ENCODE measurements at places on chromosomes 5 and 9.

DNA sequence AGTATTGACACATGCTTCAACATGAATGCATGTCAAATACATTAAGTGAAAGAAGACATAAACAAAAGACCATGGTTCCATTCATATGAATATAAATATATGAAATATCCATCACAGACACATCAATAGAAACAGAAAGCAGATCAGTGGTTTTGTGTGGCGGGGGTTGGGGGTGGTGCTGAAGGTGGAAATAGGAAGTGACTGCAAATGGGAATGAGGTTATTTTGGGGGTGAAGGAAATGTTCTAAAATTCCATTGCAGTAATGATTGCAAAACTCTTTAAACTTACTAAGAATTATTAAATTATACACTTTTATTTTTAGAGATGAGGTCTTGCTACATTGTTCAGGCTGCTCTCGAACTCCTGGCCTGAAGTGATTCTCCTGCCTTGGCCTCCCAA lies 28.7 kb downstream of the TAF1L start:
- DNase-seq: no peak

DNA sequence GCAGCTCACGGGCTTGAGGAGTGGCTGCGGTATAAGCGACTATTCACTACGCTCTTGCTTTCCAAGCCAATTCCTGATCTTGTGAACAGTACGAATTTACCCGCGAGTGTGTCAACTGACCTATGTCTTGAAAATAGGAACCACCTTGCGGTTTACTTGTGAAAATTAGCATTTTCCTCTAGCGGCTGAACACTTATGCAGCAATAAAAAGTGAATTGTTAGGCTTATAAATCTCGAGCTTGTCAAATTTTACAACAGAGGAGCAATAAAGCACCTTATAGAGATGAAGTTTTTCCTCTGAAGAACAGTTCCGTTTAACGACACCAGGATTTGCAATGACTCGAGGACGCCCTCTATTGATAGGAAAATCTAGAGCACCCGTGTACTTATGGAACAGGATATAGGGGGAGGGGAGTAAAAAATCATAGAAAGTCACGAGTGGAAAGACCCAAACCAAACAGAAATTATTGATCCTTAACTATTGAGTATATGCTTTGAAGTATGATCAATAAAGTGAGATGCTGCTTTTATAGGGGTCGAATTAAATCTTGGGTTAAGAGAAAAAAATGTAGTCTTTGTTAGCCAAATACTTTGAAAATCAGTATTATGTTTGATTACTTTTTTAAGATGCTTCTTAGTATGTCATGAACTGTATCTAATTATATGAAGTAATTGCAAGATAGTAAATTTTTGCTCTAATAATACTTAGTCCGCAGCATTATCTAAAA lies 1.9 kb upstream of the RGMB start:
- DNase-seq: peak; percentile 36

DNA sequence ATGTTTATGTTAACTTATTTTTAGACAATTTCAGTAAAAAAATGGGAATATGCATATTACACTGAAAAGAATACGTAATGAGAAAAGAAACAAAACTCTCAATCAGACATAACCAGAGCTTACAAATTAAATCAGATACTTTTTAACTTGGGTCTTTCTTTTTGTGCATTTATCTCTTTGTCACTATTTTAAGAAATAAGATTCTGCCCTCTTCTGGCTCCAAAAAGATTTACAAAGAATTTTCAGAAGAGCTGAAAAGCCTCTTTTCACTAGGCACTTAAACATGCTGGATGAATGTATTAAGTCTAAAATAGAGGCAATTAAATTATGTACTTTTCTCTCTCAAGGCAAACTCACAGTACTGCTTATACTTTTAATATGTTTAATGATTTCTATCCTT lies 55.5 kb downstream of the CEP120 start:
- no peak for DNase-seq

DNA sequence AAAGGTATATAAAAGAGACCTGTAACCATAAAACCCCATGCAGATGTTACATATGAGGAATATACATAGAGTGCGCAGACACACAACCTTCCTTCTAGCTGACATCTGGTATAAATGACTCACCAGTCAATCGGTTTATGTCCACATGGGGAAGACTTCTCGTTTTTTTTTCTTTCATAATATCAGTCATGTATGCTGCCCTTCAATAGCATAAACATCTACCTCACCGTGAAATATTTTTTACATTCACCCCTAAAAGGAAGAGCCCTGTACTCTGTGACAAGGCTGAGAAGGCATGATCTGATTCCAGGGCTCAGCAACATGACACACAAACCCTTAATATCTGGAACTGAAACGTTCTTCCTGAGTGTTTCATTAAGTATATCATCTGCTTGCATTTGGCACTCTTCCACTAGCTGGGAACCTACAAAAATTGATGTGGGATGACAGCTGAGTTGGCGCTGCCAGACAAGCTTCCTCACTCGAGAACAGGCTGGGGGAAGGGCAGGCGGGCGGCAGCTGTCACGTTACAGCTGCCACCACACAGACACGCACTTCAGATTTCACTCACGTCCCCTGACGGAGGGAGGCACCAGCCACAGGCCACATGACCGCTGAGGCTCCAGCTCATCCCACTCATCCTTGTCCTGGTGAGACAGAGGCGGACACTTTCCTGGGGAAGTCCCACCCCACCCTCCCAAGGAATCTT lies 74.2 kb downstream of the SHB start:
- DNase-seq: peak; percentile 45

GRCh38 chr5:171978519-171978918 lies 27.9 kb downstream of the FBXW11 start:
- DNase-seq: no peak

DNA sequence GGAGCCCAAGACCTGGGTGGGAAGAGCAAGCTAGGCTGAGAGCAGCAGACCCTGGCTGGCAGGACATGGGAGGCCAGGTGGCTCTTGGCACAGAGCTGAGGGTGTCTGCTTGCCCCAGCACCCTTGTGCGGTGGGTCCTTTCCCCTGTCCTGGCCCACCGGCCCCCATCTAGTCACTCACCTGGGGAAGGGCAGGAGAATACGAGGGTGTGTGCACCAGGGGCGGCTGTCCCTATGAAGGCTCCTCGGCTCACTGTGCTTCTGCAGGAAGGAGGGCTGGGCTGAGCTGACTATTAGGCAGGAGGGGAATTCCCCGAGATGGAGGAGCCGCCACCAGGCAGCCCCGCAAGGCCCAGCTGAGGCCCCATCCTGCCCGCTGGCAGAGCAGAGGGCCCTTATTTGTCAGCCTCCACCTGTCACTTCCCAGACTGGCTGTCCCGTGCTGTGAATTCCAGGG lies 6.1 kb upstream of the TNIP1 start:
- no peak for DNase-seq

DNA sequence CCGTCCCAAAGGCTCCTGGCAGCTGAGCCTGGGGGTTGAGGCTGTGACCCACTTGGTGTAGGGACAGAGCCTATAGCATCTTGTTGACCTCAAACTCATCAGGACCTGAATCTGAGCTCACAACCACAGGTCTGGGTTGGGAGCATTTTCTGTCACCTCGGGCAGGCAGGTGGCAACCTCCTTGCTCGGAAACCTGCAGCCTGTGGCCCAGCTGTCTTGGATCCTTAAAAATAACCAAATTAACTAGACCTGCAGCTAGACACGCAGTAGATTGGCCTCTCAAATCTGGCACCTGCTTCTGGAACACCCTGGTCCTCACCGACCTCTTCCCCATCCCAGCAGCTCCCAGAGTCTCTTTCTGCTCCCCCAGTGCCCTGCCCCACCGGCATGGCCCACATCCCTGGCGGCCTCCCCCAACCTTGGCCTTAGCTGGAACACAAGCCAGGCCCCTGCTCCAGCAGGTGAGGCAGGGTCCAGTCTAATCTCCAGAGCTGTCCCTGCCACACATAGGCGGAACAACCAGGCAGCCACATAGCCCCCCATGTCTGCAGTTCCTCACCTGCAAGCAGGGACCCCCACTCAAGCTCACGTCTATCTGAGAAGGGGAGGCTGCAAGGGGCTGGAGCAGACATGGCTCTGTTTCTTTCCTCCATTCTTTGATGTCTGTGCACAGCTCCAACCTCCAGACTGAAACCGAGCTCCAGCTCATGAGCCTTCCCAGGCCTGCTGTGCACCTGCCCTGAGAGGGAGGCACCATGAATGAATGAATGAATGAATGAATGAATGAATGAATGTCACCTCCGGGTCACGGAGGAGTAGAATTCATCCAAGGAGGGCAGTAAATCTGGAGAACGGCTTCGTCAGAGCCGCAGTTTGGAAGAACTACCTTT lies 28.3 kb downstream of the PAEP start:
- no peak for DNase-seq

DNA sequence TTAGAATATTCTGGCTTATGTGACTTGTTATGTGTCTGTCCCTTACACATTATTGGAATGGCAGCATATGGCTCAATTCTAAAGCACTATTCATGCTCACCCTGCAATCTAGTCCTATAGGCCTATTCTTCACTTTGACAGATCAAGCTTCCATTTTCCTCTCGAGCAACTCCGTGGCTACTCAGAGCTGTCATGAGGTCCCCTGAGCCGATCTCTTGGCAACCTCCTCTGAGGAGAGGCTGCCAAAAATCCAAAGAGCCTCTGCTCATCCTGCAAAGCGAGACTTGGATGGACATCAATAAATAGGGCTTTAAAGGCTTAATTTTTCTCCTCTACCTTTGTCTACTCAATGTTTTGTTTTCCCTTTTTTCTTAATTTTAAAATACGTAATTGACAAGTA lies 163.8 kb downstream of the GABRB2 start:
- no peak for DNase-seq
